Aorta (tissue), 5 donors: ENCODE measurements at places on chromosomes 7 and 10. TPM values are rescaled to one million over a fixed set of nuclear protein-coding genes. Genes with fewer than 3 reads are reported as not detected.

GNGT1 gene
- total RNA-seq: not detected

HPS1 gene
- 52.2 TPM for total RNA-seq

GPER1 gene
- total RNA-seq: 11.2 TPM

BUD23 gene
- total RNA-seq: 39.0 TPM

SKIDA1 gene
- total RNA-seq: 1.4 TPM

FGFR2 gene
- 5.8 TPM for total RNA-seq

TMEM176B gene
- total RNA-seq: 85.5 TPM

PRKRIP1 gene
- total RNA-seq: 26.0 TPM

CASP7 gene
- 22.2 TPM for total RNA-seq

DNA sequence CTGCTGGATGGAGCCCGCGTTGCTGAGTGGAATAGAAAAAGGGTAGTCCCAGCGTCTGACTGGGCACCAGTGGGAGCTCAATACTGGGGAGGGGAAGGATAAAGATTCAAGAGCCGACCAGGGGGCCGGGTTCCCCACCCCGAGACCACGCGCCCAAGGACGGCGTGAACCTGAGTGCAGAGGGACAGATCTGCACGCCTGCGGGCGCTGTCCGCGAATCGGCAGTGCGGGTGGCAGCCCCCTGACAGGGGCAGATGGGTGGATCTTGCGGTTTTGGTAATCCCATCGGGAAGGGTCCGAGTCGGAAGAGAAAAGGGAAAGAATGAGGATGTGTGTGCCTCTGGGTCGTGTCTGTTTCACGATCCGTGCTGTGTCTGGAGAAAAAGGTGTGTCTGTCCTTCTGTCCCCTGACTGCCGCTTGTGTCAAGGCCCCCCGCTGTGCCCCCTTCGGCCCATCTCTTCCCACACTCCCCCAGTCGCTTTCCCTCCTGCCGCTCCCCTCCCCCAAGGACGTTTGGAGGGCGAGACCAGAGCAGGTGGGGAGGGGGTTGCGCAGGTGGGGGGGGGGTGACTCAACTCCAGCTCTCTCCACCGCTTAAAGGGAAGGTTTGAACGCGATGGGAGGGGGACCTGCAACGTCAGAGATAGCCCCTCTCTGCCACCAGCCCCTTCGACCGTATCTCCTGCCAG is 734 bp upstream of the VGF start:
- no peak for DNase-seq

DNA sequence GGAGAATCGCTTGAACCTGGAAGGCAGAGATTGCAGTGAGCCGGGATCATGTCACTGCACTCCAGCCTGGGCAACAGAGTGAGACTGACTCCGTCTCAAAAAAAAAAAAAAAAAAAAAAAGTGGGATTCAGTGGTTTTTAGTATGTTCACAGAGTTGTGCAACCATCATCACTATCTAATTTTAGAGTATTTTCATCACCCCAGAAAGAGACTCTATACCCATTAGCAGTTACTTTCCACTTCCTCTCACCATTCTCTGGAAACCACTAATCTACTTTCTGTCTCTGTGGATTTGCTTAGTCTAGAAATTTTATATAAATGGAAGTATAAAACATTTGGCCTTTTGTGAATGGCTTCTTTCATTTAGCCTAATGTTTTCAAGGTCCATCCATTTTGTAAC is 113.4 kb downstream of the ST7 start:
- DNase-seq: no peak

- DNase-seq: no peak
These were observed 16.6 kb upstream of the ARPC1B start for GRCh38 chr7:99357701-99358490.

DNA sequence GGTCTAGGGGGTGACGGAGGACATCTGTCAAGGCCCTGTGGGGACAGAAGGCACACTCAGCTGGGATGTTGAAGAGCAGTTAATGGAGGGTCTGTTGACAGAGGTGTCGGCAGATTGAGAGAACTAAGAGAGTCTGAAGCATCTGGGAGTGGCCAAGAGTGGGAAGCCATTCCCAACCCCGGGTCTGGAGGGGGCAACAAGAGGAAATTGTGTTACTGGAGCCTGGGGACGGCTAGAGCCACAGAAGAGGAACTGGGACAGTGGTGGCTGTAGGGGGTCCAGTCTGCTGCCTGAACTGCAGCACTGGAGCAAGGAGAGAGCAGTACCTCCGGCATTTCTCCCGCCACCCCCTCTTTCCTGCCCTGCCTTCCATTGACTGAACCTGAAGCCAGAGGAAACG is 136.6 kb downstream of the CHN2 start:
- DNase-seq: no peak

GRCh38 chr7:19377611-19378344 is 232.6 kb upstream of the FERD3L start:
- DNase-seq: no peak

GRCh38 chr10:17116193-17116592 is 13.4 kb downstream of the CUBN start:
- no peak for DNase-seq

- no peak for DNase-seq
These were observed 83.0 kb downstream of the BEND7 start for GRCh38 chr10:13445656-13446400.

DNA sequence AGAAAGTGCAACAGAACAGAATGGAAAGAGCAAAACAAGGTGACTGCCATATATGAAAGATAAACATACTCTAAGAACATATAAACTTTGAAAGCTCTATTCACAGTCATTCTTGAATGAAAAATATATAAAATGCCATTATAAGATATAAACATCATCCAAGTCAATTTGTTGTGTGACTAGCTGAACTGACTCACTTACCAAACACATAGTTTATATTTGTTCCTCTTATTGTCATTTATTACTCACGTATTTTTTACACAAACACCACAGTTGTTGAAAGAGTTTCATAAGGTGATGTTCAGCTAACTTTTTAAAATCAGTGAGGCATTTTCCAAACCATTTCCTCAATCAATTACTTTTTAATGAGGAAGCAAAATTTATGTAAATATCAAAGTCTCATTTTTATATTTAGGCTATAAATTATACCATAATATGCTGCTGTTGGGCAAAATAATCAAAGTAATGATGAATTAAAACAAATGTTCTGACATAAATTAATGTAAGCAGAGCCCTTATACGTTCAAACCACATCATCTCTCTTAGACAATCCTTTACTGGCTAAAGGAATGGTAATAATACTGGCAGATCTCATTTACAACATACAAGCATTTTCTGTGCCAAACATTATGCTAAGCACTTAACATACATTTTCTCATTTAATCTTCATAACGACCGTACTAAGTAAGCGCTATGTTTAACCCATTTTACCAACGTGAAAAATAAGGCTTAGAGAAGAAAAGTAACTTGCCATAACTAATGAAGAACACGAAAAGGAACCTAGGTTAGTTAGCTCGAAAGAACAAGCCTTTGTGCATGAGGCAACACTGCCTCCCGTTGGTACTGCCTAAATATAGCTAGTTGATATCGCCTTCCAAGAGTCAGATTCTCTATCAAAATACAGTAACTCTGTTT is 7.3 kb downstream of the LRRN3 start:
- DNase-seq: peak; percentile 39

DNA sequence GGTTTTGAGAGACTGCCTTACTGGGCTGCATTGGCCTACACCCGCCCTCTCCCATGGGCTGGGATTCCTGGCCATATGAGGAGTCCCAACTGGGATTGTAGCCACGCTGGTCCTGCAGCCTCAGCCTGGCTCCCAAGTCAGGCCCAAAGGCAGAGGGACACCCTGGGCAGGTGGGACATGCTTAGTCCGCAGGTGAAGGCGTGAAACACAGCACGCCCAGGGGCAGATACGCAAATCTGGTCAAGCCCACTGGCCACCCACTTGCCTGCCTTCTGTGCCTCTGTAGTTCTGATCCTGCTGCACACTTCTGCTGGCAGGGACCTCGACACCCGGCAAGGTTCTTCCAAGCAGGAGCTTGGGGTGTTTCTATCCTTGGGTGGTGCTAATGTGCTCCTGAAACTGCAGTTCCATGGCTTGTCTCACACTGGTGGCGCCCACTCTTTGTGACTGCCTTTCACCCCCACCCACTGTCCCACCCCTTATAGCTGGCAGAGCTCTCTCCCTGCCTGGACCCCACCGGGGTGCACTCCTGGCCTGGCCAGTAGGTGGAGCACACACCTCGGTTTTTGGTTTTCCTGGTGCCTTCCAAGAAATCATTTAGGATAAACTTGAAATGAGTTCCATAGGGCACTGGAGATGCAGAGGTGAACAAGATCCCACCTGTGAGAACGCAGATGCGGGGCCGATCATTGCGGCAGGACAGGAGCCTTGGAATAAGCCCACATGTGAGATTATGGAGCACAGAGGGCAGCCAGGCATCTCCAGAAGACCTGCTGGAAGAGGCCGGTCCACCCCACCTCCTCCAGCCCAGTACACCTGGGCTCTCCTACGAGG is 47.9 kb downstream of the MKI67 start:
- DNase-seq: no peak

- no peak for DNase-seq
These were observed 123.3 kb downstream of the AOAH start for GRCh38 chr7:36600869-36601530.

DNA sequence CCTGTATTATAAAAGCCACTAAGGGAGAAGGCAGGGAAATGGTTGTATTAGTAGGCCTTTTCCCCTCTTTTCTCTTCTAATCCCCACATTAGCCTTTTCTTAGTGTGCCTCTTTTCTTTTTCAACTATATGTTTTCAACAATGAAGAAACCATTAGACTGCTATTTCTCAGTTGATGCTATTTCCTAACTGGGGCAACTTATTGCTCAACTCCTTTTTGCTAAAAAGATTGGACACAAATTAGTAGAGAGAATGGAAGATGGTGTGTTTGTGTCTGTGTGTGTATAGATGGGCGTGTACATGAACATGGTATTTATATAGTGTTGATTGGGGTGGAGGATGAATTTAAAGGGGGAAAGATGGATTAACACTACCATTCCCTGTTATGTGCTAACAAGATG is 28.4 kb downstream of the TBC1D12 start:
- no peak for DNase-seq

GRCh38 chr10:89475591-89475998 is 59.8 kb downstream of the SLC16A12 start:
- no peak for DNase-seq

- peak; percentile 88 for DNase-seq
These were observed 3.1 kb upstream of the SLC18A3 start for GRCh38 chr10:49606981-49607535.

DNA sequence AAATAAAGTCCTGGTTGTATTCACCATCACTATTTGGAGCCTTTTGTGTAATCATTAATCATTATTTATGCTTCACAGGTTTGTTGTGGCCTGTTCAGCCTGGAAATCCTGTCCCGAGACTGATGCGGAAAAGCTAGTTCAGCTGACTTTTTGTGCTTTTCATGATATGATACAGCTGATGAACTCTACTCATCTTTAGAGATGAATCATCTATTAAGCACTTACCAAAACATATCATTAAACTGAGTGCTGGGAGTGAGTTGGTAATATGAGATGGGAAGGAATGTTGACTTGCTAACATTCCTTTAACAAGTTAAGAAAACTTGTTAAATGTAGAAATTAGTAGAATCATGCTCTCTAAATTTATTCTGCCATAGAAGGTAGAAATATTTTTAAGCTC is 53.0 kb downstream of the CROT start:
- DNase-seq: no peak
